ENCODE measurements at places on chromosomes 7 and 10.

GRCh38 chr7:120964088-120964487 lies 13.5 kb downstream of the ING3 start:
- peaks cover 18% of the 10 kb centered on the region for H3K36me3 ChIP-seq
- H3K27me3 ChIP-seq, result no peaks in the 10 kb centered on the region
- H3K27ac ChIP-seq, result no peak overlapping the region
- DNase-seq, result no peak
- no peak overlapping the region for H3K4me3 ChIP-seq

- no peaks in the 10 kb centered on the region for H3K27me3 ChIP-seq
- H3K4me1 ChIP-seq, result peaks cover 10% of the 10 kb centered on the region
These were observed 506 bp downstream of the MCM10 start for GRCh38 chr10:13161857-13162271.

DNA sequence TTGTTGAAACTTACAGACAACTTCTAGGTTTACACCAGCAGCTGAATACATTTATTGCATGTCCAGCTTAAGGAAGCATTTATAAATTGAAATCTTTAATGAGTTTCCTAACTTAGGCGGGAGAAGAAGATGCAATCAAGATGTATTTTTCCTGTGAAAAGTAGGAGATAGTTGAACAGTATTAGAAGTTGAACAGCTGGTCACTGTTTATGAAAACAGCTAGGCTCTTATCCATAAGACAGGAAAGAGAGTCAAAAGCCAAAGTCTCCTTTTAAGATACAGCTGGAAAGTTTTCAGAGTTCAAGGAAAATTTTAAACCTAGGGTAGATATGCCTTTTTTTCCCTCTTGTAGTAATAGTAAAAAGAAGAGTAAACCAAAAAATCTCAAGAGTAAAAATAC lies 236.1 kb upstream of the FERD3L start:
- no peaks in the 10 kb centered on the region for H3K4me1 ChIP-seq
- H3K27ac ChIP-seq, result no peak overlapping the region
- no peak for DNase-seq
- H3K36me3 ChIP-seq, result no peaks in the 10 kb centered on the region
- no peak overlapping the region for H3K4me3 ChIP-seq
- H3K27me3 ChIP-seq, result no peaks in the 10 kb centered on the region

DNA sequence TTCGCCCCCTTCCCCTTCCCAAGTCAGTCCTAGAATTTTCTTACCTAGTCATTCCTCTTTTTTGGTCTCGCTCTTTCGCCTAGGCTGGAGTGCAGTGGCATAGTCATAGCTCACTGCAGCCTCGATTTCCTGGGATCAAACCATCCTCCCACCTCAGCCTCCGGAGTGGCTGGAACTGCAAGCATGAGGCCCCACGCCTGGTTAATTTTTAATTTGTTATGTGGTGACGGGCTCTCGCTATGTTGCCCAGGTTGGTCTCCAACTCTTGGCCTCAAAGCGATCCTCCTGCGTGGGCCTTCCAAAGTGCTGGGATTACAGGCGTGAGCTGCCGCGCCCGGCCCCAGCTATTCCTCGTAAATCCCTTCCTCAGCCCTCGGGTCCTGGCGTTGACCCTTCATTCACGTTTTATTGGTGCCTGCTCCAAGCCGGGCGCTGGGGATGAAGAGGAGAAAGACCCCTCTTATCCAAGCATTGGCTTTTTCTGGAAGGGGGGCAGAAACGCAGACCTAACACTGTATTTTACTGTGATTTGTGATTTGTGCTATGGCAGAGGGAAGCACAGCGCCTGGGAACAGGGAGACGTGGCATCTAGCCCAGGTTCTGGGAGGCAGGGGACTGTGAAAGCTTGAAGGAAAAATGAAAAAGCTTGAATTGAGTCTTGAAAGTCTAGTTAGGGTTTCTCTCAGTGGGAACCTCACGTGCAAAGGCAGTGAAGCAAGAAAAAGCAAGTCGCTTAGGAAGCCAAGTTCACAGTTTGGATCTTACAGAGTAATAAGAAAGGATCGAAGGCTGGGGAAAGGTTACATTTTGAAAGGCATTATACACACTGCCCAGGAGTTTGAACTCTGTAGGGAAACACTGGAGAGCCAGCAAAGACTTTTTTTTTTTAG lies 516 bp downstream of the ZNHIT1 start:
- peak overlapping the region; percentile 78 for H3K27ac ChIP-seq
- H3K27me3 ChIP-seq, result no peaks in the 10 kb centered on the region
- DNase-seq, result no peak
- H3K36me3 ChIP-seq, result peaks cover 22% of the 10 kb centered on the region

DNA sequence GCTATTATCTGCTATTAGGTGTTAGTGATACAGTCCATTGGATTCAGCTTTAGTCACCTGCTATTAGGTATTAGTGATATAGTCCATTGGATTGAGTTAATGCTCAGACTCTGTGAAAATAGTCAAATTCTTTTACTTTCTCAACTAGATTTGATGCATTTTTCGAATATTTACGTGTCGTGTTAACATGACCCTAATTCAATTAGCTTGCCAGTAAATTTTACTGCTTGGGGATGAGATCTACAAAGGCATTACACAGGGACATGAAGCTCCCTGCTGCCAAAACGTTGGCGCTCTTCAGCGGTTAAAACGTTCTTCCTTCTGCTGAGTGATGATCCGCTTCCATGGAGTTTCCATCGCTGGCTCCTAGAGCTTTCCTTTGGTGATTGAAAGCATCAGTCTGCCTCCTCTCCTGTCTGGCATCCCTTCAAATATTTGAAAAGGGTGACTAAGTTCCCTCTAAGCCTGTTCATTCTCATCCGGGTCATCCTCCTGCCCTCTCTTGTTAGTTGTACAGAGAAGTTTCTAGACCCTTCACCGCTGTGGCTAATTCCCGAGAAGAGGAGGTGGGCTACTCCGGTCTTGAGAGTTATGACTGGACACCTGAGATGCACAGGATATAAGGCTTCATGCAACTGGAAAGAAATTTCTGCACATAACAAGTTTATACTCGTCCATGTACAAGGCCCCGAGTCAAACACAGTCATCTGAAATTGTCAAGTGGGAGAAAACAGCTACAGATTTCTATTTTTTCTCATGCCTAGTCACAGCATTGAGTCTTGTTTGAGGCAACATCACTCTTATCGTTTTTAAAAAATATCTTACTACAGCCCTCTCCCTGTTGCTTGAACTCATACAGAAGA lies 254.0 kb downstream of the KLF6 start:
- no peaks in the 10 kb centered on the region for H3K27me3 ChIP-seq
- H3K36me3 ChIP-seq, result no peaks in the 10 kb centered on the region
- no peak for DNase-seq
- H3K27ac ChIP-seq, result no peak overlapping the region
- peaks cover 21% of the 10 kb centered on the region for H3K4me1 ChIP-seq

DNA sequence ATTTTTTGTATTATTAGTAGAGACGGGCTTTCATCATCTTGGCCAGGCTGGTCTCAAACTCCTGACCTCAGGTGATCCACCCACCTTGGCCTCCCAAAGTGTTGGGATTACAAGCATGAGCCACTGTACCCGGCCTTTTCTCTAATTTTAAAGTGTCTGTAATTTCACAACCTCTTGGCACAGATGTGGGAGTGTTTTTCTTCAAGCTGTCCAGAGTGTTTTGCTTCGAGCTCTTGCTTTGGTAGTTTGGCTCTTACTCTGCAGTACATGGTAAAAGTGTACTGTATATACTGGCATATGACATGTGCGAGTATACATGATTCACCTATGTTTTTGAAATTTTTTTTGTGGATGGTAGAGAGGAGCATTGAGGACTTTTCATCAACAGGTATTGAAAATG lies 9.8 kb downstream of the SRGN start:
- peaks cover 11% of the 10 kb centered on the region for H3K36me3 ChIP-seq
- H3K27ac ChIP-seq, result no peak overlapping the region
- no peak for DNase-seq

- H3K4me1 ChIP-seq, result no peaks in the 10 kb centered on the region
- no peaks in the 10 kb centered on the region for H3K36me3 ChIP-seq
- no peak overlapping the region for H3K4me3 ChIP-seq
- no peaks in the 10 kb centered on the region for H3K27me3 ChIP-seq
- DNase-seq, result no peak
These were observed 115.2 kb downstream of the GRID1 start for GRCh38 chr10:86251426-86251825.

Data from ascending aorta (tissue), 2 donors.